Activated CD4-positive, alpha-beta T cell treated with anti-CD3 and anti-CD28 coated beads, Interleukin-2, amount 10 ng/mL, durations not matched to agents 7 days and 5 days (primary cell): ENCODE measurements at places on chromosomes 13 and 19. TPM values are rescaled to one million over a fixed set of nuclear protein-coding genes. Genes with fewer than 3 reads are reported as not detected.

Gene TPGS1
- total RNA-seq = 21.6 TPM

DNA sequence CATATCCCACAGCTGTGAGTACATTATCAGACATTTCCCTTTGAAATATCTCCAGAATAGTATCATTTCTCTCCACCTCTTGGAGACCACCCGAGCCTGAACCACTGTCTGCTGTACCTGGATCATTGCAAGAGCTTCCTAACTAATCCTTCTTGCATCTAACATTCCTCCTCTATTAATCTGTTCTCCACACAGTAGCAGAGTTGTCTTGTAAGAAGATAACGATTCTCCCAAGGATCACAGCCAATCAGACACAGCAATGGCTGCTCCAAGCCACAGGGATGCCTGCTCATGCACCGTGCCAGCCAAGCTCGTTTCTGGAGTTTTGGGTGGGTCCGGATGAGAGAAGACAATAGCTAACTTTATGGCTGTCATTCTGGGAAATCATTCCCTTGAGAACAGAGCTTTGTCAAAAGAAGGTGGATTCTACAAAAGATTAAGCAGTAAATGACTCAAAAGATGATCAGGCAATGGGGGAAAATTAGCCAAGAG is 14.5 kb upstream of the LAIR1 start:
- peaks cover 10% of the 10 kb centered on the region for H3K36me3 ChIP-seq
- H3K4me3 ChIP-seq = peak overlapping the region; percentile 6
- H3K27me3 ChIP-seq = peaks cover 45% of the 10 kb centered on the region
- H3K4me1 ChIP-seq = peaks cover 61% of the 10 kb centered on the region
- DNase-seq = no peak
- H3K27ac ChIP-seq = peak overlapping the region; percentile 65

Gene SIGLEC10
- 0.72 TPM for total RNA-seq

Gene MIR17HG
- total RNA-seq = 8.1 TPM

Gene CNN2
- total RNA-seq = 558 TPM

Gene CEACAM20
- not detected for total RNA-seq
